ENCODE measurements at places on chromosomes 6 and 20. TPM values are rescaled to one million over a fixed set of nuclear protein-coding genes. Genes with fewer than 3 reads are reported as not detected.

SLC22A16 gene
- total RNA-seq: not detected

CEP250 gene
- total RNA-seq: 33.7 TPM

SRSF12 gene
- 4.2 TPM for total RNA-seq

BEND6 gene
- 1.9 TPM for total RNA-seq

IRAK1BP1 gene
- 4.7 TPM for total RNA-seq

SYCP2 gene
- total RNA-seq: 0.69 TPM

CCN2 gene
- total RNA-seq: 105 TPM

ADGRB3 gene
- 1.2 TPM for total RNA-seq

ADGB gene
- total RNA-seq: not detected

PRIM2 gene
- 46.8 TPM for total RNA-seq

CLPSL1 gene
- not detected for total RNA-seq

PAK5 gene
- total RNA-seq: 0.44 TPM

BMP6 gene
- total RNA-seq: 2.1 TPM

SLPI gene
- not detected for total RNA-seq

RHAG gene
- total RNA-seq: not detected

TRIM10 gene
- not detected for total RNA-seq

SUMO4 gene
- total RNA-seq: 1.3 TPM

IP6K3 gene
- 0.22 TPM for total RNA-seq

PLG gene
- not detected for total RNA-seq

CAP2 gene
- total RNA-seq: 10.0 TPM

LY6G5C gene
- total RNA-seq: 1.2 TPM

ARFGEF2 gene
- 21.5 TPM for total RNA-seq

GMPR gene
- 1.2 TPM for total RNA-seq

HLA-A gene
- total RNA-seq: 226 TPM

CDH22 gene
- total RNA-seq: 0.39 TPM

MTFR2 gene
- total RNA-seq: 8.5 TPM
